ENCODE measurements at places on chromosomes 3 and 15.

GRCh38 chr3:42127226-42127625 is 36.1 kb downstream of the TRAK1 start:
- DNase-seq = no peak

DNA sequence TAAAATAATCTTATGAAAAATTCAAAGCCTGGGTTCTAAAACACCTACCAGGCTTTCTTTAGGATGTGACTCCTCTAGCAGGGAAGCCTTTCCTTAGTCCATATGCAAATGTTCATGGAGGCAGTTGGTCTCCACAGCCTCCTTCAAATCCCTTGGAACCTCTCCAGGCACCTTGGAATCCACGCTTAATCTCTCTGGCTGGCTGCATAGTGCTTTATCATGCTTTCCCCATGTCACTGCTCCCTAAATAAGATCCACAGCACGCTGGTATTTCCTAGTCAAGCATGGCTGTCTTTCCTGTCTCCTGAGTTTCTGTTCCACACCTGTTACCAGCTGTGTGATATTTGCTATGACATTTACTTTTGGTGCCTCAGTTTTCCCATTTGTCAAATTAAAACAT is 71.3 kb downstream of the CLSTN2 start:
- DNase-seq = no peak

DNA sequence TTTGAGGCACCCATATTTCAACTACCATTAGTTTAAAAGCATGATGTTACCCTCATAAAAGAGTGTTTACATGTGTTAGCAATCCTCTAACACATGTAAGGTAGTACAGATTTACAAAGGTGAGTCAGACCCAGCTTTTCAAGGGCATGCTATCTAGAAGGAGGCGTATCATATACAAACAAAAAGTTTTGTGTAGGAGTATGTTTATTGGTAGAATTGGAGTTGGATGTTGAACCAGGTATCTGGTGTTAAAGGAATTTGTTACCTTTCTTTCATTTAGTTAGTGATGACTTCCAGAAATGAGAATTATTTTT is 2.4 kb downstream of the HACD3 start:
- no peak for DNase-seq

- DNase-seq = no peak
Observed at GRCh38 chr15:92316586-92317295, 76.9 kb upstream of the ST8SIA2 start.

GRCh38 chr3:123397050-123397590 is 51.8 kb downstream of the ADCY5 start:
- DNase-seq = no peak

DNA sequence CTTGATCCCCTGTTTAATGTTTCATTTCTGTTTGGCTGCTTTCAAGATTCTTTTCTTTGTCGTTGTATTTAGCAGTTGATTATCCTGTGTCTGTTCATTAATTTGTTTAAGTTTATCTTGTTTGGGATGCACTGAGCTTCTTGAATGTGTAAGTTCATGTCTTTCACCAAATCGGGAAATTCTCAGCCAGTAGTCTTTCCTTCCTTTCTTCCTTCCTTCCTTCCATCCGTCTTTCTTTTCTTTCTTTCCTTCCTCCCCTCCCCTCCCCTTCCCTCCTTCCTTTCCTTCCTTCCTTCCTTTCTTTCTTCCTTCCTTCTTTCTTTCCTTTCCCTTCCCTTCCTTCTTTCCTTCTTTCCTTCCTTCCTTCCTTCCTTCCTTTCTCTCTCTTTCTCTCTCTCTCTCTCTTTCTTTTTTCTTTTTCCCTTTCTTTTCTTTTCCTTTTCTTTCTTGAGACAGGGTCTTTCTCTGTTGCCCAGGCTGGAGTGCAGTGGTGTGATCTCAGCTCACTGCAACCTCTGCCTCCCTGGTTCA is 35.5 kb upstream of the KLF13 start:
- no peak for DNase-seq

GRCh38 chr3:111608383-111608782 is 13.2 kb upstream of the ZBED2 start:
- no peak for DNase-seq

GRCh38 chr3:150144191-150144708 is 173.6 kb upstream of the PFN2 start:
- no peak for DNase-seq

DNA sequence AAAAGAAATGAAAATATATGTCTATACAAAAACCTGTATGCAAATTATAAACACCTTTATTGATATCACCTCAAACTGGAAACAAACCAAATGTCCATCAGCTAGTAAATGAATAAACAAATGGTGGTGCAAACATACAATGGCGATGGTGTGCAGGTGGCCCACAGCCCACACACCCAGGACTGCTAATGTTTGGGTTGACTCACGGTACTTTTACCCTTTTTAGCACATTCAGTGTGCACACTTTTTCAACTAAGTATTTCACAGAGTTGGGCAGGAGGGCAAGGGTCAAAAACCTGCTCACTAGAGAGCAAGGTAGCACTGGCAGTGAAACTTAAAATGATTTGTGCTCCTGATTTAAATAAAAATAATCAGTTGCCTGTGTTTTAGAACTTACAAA is 123.1 kb upstream of the BHLHE40 start:
- no peak for DNase-seq

GRCh38 chr3:158333736-158334135 is 223.8 kb downstream of the RSRC1 start:
- DNase-seq = no peak

DNA sequence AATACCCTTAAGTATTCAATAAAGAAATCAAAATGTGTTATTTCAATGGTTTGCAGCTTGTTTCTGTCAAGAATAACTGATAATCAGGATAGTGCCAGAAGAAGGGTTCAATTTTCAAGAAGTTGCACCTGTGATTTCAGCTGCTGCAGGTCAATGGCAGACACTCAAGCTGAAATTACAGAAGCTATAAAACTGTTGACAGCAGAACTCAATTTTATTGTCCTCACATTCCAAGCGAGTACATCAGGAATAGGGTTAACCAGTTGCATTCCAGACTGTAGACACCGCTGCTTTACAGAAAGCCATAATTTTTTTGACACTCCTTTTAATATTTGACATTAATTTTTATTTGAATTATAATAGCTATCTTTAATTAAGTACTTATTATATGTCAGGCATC is 364.1 kb downstream of the CGGBP1 start:
- DNase-seq = no peak

- DNase-seq = no peak
Observed at GRCh38 chr3:167109746-167110145, 270.4 kb downstream of the ZBBX start.

- no peak for DNase-seq
Observed at GRCh38 chr3:191388823-191389222, 58.5 kb upstream of the UTS2B start.

DNA sequence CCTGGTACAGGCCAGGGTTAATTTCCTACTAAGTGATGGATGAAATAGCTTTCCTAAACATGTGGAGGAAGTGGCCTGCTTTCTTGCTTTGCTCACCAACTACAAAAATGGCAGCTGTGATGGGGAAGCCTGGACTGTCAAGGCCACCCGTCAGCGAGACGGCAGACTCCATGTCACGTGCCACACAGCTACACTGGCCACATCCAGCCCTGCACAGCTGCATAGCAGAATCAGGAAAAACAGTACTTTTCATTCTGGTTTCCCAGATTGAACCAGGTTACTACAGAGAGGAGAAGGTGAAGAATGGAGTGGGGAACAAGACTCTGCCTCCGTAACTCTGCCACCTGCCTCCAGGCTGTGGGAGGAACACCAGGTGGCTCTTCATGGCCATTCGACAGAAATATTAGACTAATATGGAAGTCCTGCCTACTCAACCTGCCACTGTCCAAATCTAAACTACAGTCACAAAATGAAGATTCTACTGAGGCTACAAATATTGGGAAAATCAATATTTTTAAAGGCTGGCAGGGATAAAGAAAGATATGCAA is 174.3 kb downstream of the MAGI1 start:
- DNase-seq = no peak

GRCh38 chr3:23964537-23965235 is 19.6 kb downstream of the NR1D2 start:
- DNase-seq = no peak

- no peak for DNase-seq
Observed at GRCh38 chr3:69712269-69712668, 27.0 kb upstream of the MITF start.

- DNase-seq = no peak
Observed at GRCh38 chr3:184337981-184338380, 581 bp downstream of the FAM131A start.

DNA sequence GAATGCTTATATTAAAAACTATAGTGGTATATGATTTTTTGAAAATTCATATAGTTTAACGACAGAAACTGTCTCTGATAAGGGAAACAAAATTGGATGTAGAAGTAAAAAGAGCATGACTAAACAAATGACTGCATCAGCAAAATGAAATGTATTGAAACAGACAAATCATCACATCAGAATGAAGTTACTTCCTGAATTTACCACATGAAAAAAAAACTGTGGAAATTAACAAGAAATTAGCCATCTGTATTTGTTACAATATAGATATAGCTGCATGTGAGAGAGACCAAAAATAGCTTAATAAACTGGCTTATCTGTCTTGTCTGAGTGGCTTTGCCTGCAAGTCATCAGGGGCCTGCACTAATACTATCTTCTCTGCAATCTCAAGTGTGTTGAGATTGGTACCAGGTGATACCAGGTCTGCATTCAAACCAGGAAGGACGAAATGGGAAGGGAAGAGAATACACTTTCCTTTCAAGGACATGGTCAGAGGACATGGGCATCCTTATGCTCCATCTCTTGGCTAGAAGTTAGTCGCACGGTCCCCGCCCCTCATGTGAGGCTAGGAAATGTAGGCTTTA is 388.7 kb downstream of the GRM7 start:
- DNase-seq = no peak

GRCh38 chr3:132180337-132180791 is 136.8 kb upstream of the ACP3 start:
- DNase-seq = no peak

DNA sequence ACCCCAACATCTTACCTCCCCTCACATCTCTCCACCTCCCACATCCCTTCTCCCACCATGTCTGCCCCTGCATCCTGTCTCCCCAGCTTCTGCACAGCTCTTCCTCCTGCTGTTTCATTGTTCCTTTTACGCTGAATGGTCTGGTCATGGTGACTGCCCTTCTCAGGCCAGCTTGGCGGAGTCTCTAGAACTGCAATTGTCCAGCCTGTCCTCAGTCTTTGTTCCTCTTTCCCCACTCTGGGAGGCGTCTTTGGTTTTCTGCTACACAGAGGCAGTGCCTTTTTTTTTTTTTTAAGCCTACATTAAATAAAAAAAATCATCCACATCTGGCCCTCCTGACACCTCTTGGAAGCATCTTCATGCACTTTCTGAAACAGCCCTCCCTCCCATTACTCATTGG is 49.1 kb upstream of the SEC22A start:
- no peak for DNase-seq

DNA sequence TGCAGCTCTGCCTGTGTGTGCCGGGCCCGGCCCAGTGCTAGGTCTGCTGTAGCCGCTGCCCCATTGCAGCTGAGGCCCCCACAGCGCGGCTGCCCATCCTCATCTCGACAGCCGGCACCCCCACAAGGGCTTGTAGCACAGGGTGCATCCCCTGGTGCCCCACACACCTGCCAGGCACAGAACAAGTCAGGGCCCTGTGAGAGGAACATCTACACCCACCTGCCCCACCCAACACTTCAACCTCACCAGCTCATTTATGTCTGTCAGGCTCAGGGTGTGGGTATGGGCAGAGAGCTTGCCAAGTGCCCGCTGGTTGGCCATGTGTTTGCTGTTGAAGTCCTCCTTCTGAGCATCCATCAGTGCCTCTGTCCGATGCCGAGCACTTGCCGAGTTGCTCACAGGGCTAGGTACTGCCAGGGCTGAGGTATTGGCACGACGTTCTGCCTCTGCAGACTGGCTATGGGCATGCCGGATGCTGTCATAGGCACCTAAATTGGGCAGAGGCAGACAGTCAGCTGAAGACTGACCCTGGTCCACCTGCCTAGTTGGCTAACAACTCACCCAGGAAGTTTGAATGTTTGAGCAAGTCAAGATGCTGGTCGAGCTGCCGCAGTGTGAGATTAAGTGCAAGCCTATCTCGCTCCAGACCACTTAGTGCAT is 2.4 kb upstream of the USP19 start:
- DNase-seq = no peak

GRCh38 chr3:123821920-123822319 is 62.2 kb downstream of the MYLK start:
- no peak for DNase-seq

GRCh38 chr15:96670389-96670788 is 339.9 kb downstream of the NR2F2 start:
- DNase-seq = no peak

GRCh38 chr3:161171113-161171512 is 50.0 kb upstream of the NMD3 start:
- DNase-seq = no peak

- DNase-seq = no peak
Observed at GRCh38 chr15:73125219-73125618, 73.0 kb downstream of the NEO1 start.

DNA sequence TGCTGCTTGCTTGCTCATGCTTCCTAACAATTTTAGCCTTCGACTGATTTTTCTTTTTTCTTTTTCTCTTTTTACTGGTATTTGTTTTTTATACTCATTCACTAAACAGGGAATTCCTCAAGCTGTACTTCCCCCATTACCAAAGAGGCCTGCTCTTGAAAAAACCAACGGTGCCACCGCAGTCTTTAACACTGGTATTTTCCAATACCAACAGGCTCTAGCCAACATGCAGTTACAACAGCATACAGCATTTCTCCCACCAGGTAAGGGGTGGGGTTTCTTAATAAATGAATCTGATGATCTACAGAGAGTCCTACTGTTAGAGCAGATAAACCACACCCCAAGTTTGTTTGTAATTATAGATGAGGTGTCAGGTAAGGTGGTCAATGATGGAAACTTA is 178.8 kb downstream of the MBNL1 start:
- no peak for DNase-seq

DNA sequence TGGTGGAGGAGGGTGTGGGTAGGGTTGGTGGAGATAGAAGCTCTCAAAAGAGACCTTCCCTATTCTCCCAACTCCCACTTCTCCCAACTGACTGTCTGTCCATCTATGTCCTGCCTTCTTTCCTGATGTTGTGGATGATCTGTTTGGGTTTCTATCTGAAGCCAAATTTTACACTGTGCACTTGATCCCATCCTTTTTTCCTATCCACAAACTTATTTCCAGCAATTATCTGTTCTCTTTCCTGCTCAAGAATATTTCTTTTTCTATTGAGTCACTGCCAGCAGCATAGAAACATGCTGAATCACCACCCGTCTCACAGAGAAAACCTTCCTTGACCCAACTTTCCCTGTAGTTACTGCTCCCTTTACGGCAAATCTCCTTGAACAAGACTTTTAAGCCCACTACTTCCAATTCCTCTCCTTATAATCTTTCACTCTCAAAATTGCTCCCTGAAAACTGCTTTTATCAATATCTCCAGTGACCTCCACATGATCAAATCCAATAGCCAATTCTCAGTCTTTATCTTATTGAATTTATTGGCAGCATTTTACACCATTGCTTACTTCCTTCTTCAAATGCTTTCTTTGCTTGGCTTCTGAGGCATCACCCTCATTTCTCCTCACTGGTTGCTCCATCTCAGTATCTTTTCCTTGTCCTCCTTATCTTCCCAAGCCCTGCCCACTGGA is 141.2 kb upstream of the SLC7A14 start:
- no peak for DNase-seq

GRCh38 chr3:124625074-124625473 is 105.2 kb upstream of the UMPS start:
- no peak for DNase-seq

Measured in neural crest cell (in vitro differentiated cells).